ENCODE measurements at places on chromosomes 5 and 9.
A peak's percentile ranks its signal among the peaks of the same experiment; 100 is the strongest.

DNA sequence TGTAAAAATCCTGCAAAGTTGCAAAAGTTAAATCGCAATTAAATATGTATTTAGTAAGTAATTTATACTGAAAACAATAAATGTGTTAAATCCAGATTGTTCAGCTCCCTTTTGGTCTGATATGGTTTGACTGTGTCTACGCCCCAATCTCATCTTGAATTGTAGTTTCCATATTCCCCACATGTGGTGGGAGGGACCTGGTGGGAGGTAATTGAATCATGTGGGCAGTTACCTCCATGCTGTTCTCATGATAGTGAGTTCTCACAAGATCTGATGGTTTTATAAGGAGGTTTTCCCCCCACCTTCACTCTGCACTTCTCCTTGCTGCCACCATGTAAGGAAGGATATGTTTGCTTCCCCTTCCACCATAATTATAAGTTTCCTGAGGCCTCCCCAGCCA, 140.0 kb downstream of the CDH6 start:
- no peak for DNase-seq

GRCh38 chr9:91816356-91816755, 133.7 kb downstream of the ROR2 start:
- DNase-seq: no peak

DNA sequence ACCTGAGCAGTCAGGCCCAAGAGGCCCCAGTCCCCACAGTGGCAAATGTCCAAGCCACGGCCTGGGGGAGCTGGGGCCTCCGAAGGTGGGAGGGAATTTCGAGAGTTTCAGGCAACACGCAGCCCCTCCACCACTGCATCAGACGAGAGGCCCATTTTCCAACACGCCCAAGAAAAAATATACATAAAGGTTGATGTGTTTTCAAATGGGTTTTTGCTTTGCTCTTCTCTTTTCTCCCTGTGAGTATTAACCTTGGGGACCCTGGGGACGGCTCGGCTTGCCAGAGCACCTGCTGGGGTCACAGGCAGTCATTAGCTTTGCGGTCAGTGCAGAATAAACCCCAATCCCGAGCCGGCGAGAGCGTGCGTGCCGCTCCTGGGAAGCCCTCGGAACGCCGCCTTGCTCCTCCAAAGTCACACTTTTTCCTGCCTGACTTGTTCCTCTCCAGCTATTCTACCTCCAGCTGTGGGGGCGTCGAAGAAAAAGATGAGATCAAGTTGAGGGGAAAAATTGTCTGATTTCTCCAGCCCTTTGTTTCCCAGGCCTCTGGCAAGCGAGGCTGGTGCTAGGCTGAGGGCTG, 31.5 kb downstream of the ASS1 start:
- no peak for DNase-seq

DNA sequence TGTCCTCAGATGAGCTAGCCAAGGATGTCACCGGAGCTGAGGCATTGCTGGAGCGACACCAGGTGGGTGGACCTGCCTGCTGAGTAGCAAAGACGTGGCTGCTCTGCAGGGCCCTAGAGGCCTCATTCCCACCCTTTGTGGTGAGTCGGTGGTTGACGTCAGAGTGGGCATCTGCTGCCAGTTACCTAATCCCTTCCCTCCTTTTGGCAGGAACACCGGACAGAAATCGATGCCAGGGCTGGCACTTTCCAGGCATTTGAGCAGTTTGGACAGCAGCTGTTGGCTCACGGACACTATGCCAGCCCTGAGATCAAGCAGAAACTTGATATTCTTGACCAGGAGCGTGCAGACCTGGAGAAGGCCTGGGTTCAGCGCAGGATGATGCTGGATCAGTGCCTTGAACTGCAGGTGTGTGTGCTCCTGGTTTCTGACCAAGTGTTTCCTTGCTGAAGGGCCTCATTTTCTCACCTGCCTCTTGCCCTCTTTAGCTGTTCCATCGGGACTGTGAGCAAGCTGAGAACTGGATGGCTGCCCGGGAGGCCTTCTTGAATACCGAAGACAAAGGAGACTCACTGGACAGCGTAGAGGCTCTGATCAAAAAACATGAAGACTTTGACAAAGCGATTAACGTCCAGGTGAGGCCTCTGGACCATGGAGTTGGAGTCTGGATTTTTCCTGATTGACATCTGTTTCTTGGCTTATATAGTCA, 48.9 kb downstream of the DYNC2I2 start:
- DNase-seq: peak; percentile 80

- no peak for DNase-seq
Measured at GRCh38 chr9:107660976-107661375, 171.4 kb upstream of the KLF4 start.

DNA sequence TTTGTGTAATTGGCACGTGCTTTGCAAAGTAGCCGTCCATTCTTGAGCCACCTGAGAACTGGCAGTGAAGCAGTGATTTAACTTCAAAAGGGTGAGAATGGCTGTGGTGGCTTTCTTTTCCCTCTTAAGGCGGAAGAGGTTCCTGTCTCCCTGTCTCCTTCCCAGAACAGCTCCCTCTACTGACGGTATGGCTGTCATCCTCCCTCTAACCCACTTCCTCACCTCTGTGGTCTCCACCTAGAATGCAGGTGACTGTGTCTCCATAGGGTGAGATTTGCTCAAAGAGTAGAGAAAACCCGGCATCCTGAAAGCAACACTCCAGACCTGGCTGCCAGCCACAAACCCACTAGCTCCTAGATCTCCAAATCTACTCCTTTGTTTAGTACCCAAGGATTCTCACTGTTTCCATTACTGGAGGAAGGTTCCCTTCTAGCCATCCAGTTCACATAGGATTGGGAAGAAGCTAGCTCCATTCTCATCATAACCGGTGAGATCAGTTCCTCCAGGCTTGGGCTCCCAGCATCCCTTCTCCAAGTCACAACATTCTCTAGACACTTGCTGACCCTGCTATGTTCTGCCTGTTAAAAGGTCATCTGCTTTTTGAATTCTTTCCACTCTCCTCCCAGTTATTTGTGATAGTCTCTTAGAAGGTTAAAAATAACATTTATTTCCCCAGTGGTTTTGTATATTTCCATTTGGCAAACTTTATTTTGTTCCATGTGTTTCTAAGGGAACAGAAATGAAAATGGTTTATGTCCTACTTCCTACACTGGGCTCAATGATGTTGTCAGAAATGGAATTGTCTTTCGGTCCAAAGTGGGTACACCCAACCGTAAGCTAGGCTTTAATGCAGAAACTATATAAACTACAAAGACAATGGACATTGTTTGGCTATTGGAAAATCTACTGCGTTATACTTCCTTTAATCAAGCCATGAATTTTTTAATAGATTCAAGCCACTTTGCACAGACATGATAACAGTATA, 269.4 kb downstream of the CWC27 start:
- no peak for DNase-seq
